CD4-positive, alpha-beta T cell treated with Interleukin-6 at 100 ng/mL for 8 hours (primary cell): ENCODE measurements at places on chromosomes 6 and 20.

- no peak for DNase-seq
Observed at GRCh38 chr6:134982161-134982560, 32.3 kb upstream of the ALDH8A1 start.

DNA sequence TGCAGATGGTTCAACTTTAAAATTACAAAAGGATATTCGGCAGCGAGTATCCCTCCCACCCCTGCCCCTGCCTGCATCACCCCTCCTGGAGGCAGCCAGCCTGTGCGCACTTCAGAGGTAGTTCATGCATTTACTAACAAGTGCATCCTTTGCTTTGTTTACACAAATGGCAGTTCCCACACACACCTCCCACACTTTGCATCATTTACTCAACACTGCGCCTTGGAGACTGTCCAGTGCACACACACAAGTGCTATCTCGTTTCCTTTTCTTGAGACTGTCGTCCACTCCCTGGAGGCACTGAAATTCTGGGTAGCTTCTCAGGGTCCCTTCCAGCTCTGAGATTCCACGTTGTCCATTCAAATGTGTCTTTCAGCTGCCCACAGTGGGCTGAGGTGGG, 53.1 kb upstream of the VSX1 start:
- no peak for DNase-seq

DNA sequence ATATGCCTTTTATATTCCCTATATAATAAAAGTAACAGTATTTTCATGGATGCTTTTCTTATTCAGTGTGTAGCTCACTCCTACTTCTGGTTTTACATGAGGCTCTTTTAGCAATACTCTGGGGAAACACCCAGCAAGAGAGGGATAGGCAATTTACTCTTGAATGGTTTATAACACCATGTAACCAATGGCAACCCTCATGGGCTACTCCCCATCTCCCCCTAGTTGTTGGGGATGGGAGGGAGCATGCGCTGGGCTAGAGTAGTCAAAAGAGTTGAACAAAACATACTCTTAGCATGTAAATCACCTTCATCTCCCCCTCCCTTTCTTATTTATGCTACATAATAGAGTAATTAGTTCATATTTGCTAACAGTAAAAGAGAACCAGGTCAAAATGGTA, 140.1 kb upstream of the LRFN2 start:
- DNase-seq: no peak

GRCh38 chr6:30743099-30744053, 889 bp upstream of the FLOT1 start:
- peak; percentile 21 for DNase-seq

GRCh38 chr20:36572701-36573102, 695 bp upstream of the TGIF2 start:
- DNase-seq: peak; percentile 59

- no peak for DNase-seq
Observed at GRCh38 chr6:34001706-34002621, 143.9 kb downstream of the GRM4 start.

- DNase-seq: no peak
Observed at GRCh38 chr6:121222656-121223055, 111.6 kb downstream of the TBC1D32 start.

DNA sequence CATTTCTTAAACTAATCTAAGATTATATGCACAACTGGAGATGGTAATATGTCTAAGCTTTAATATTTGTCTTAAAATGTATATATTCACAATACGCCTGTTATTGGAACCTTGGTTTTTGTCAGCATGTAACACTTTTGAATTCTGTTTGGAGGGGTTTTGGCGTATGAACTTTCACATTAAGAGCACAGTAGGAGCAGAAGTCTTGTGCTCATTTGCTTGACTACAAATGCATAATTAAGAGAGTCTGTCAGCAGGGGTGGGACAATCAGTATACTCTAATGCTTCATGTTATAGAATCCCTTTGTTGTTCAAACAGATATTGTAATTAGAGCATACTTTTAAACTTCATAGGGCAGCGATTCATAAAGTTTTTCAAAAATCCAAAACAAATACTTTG, 112.8 kb downstream of the QKI start:
- no peak for DNase-seq

DNA sequence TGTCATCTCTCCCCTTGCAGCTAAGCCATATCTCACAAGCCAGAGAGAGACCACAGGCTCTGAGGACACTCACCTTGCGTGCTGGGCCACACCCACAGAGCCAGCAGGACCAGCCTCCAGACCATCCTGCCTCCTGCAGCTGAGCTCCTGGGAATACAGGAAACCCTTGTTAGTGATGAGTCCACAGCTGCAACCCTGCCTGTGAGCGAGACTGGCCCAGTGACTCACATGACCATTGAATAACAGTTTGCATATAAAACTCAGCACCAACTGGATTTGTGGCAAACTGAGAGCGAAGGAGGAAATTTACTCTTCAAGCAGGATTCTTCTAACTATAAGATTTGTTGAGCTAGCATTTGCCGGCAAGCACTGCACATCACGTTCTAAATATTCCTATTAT, 3.0 kb downstream of the THBS2 start:
- DNase-seq: no peak

GRCh38 chr20:2918096-2919049, 45.1 kb downstream of the PTPRA start:
- DNase-seq: no peak

- DNase-seq: no peak
Observed at GRCh38 chr6:52647199-52647598, 23.7 kb upstream of the TMEM14A start.

- peak; percentile 36 for DNase-seq
Observed at GRCh38 chr6:52285177-52286068, 881 bp upstream of the MCM3 start.

DNA sequence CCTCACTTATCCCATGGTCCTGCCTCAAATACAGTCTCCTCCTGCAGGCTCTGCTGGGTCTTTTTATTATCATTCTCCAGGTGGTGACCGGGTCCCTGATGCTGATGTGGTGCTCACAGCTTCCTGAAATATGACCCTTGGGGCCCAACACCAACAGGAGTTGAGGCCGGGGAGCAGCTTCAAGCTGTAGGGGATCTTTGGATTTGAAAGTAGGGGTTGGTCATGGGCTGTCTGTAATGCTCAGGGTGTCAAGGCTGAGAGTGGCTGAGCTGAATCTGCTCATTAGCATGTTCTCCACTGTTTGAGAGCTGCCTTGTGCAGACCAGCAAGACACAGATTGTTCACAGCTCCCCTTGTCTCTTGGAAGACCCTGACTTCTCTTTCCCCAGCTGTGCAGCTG, 35.5 kb downstream of the HLA-F start:
- DNase-seq: no peak

DNA sequence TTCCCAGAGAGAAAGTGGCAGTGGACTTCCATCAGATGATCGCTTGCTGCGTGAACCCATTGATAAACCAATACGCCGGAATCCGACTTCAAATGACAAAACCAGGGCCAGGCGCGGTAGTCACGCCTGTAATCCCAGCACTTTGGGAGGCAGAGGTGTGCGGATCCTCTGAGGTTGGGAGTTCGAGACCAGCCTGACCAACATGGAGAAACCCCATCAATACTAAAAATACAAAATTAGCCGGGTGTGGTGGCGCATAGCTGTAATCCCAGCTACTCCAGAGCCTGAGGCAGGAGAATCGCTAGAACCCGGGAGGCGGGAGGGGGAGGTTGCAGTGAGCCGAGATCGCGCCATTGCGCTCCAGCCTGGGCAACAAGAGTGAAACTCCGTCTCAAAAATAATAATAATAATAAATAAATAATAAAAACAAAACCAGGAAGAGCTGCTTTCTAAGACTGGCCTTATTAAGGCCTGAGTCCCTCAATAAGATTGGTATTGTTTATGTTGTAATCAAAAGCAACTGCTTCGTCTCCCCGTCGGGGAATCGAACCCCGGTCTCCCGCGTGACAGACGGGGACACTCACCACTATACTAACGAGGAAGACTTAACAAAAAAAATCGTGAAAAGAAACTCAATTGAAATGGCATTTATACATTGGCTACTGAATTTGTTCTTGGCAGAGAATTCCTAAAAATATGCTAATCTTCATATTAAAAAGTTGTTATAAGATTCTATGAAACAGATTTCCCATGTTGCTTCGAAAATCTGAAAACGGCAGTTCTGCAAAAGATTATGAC, 110.2 kb upstream of the ZNF184 start:
- no peak for DNase-seq

DNA sequence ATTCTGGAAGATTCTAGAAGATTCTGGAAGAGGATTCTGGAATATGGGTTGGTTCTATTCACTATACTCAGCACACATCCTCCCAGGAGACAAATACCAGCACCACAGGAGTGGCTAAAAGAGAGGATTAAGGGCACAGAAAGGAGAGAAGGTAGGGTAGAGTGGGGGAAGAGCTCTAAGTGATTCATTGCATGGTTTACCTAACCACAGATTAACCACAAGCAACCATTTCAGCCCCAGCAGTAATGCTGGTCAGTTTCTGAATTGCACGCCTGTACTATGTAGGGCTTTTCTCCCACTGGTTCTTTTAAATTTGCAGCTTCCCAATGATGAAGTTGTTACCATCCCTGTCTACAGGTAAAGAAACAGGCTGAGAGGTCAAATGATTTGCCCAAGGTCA, 192.7 kb upstream of the PMEPA1 start:
- no peak for DNase-seq

DNA sequence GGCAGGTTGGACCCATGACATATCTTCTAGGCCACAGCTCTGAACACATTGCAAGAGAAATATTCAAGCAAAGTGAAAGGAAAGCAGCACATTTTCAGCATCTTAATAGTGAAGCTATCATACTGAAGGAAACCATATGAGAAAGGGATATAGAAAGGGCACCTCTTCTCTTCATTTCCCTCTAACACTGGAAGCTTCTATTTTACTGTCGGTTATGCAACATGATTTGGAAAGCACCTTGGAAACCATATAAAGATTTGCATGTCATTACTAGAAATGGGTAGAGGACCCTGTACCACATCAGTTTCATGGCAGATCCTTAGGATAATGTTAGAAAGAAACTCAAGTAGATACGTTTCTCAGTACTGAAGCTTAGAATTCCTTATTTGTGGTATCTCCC, 70.5 kb upstream of the HMGN3 start:
- no peak for DNase-seq

- no peak for DNase-seq
Observed at GRCh38 chr6:1481286-1481685, 91.9 kb downstream of the FOXF2 start.

DNA sequence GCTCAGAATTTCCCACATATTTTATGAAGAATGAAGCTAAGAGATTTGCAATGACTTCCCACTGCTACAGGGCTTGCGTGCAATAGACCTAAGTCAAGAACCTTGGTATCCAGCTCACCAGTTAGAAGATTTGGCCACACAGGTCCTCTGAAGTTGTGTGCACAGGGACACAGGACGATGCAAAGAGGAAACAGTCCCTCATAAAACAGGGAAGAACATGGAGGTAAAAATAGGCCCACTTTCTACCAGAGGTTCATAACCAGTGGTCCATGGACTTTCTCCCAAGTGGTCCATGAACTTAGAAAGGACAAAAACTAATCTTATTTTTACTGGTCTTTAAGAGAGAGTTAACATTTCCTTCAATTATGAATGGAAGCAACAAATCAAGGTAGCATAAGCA, 1.3 kb downstream of the ZKSCAN4 start:
- DNase-seq: no peak

DNA sequence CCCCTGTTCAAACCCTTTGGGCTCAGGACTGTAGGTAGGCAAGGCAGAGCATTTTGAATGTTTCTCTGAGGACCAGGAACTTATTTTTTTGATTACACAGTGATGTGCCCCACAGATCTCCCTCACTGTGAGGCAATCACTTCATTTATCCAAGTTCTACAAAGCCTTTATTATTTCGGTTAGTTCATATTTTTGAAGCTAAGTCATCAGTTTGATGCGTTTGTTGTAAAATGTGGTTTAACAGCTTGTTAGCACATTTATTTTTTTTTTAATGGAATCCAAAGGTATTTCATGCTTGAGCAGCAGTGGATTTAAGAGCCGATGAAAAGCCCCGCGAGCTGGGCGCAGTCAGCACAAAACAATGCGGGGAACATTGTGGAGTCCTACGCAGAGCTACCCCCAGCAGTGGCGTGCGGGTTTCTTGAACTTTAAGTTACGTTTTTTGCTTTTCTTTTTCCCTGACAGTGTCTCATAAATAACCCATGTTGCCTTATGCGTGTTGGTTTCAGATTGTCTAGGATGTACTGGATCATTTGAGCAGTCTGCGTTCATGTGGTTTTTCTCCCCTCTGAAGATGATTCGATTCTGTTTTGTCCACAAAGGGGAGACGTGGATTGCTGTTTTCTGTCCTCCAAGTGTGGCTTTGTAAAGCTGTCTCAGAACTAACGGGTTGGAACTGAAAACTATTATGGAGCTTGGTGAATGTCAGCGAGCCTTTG, 233.6 kb upstream of the BMP2 start:
- DNase-seq: no peak

DNA sequence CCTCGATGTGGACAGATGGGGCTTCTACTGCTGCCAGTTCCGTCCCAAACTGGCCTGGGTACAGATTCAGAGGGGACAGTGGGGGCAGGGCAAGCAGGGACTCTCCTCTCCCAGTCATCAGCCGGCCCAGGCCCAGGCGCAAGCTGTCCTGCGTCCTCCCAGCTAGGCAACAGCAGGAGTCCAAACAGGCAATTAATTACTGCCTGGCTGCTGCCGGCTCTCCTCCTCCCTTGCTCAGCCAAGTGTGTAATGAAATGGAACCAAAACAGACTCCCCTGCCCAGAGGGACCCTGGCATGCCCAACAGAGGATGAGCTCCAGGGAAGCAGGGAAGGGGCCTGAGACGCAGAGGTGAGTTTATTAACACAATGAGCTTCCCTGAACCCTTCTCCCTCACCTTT, 17.8 kb upstream of the SLC32A1 start:
- DNase-seq: no peak

- no peak for DNase-seq
Observed at GRCh38 chr6:827431-827830, 134.5 kb upstream of the EXOC2 start.

DNA sequence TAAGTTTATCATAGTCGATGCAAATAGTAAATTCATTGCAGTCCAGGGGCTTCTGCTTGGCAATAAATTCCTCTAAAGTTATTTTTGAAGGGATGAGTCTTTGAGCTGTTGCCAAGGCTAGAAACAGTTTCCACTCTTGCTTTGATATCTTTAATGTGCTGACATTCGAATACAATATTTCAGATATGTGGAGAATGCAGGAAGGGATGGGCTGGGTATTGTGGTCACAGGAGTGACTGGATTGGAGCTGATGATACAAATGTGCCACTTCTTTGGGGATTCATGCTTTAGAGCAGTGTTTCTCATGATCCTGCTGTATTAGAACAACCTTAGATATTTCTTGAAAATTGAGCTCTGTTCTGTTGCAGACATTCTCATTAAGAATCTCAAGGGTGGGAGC, 139.0 kb downstream of the PRDM13 start:
- DNase-seq: no peak
